ENCODE measurements at places on chromosomes 3 and 15. TPM values are rescaled to one million over a fixed set of nuclear protein-coding genes. Genes with fewer than 3 reads are reported as not detected.

The FBXL2 gene
- 2.9 TPM for total RNA-seq

The CDHR4 gene
- not detected for total RNA-seq

The C3orf70 gene
- total RNA-seq, result 2.0 TPM

The CFAP161 gene
- 0.81 TPM for total RNA-seq

The FAM131A gene
- 36.5 TPM for total RNA-seq

The TGM5 gene
- not detected for total RNA-seq

The BTLA gene
- total RNA-seq, result not detected

The SLC12A1 gene
- not detected for total RNA-seq

The AP4E1 gene
- total RNA-seq, result 10.6 TPM

The TRMT10C gene
- total RNA-seq, result 23.3 TPM

The GOLGA8R gene
- 3.5 TPM for total RNA-seq

The SRGAP3 gene
- total RNA-seq, result 16.1 TPM

The CA12 gene
- 1.3 TPM for total RNA-seq

The FSIP1 gene
- total RNA-seq, result 0.15 TPM

The PLSCR2 gene
- total RNA-seq, result not detected

- DNase-seq, result no peak
Observed at GRCh38 chr15:78077053-78077870, at the start of gene TBC1D2B. Gene TBC1D2B, minus strand, starts transcription at chr15:78077711. Its CDS starts 59 bp downstream, at chr15:78077652.

GRCh38 chr3:157123621-157124020, 36.3 kb downstream of the CCNL1 start:
- DNase-seq, result no peak

GRCh38 chr15:101657968-101658784, 6.0 kb upstream of the TM2D3 start:
- no peak for DNase-seq

GRCh38 chr3:107574650-107575049, 51.9 kb downstream of the BBX start:
- DNase-seq, result no peak

- no peak for DNase-seq
Observed at GRCh38 chr15:69657626-69658025, 205.0 kb downstream of the RPLP1 start.

GRCh38 chr15:35956056-35956455, 410.1 kb upstream of the DPH6 start:
- no peak for DNase-seq

GRCh38 chr3:31402117-31402516, 130.6 kb upstream of the STT3B start:
- DNase-seq, result no peak

- no peak for DNase-seq
Observed at GRCh38 chr3:11452885-11453847, 181.0 kb downstream of the ATG7 start.

GRCh38 chr15:37100109-37100965, at the start of gene MEIS2:
Gene MEIS2, minus strand, starts transcription at chr15:37100549. Its CDS starts 1,083 bp downstream, at chr15:37099466.
- DNase-seq, result peak; percentile 93

DNA sequence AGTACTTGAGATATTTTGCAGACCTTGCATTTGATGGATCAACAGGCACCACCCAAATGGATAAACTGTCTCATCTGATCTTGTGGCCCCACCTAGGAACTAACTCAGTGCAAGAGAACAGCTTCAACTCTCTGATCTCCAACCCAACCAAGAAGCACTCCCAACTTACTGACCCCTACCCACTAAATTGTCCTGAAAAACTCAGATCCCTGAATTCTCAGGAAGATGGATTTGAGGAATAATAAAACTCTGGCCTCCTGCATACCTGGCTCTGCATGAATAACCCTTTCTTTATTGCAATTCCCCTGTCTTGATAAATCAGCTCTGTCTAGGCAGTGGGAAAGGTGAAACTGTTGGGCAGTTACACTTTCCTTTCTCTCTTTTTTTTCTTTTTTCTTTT, 247.9 kb downstream of the ZPLD1 start:
- no peak for DNase-seq

GRCh38 chr3:58082047-58082446, 73.8 kb downstream of the FLNB start:
- peak; percentile 50 for DNase-seq

DNA sequence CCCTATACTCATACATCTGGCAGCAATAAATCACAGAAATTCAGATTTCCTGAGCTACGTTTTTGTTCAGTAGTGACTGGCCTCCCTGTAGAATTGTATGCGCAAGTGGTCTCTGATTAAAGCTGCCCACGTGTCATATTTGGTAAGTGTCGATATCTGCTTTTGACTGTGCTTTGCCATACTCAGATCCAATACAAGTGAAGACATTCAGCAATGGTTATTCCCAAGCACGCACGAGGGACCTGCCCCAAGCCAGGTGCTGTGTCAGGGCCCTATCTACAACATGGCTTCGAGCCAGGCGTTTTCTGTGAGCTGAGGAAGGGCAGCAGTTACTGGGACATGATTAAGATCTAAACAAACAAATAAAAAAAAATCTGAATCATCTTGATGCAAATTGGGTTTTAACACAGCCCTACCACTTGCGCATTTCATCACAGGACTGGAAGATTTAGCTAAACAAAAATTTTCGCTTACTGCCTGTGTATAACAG, 47.2 kb upstream of the ICE2 start:
- DNase-seq, result peak; percentile 31

DNA sequence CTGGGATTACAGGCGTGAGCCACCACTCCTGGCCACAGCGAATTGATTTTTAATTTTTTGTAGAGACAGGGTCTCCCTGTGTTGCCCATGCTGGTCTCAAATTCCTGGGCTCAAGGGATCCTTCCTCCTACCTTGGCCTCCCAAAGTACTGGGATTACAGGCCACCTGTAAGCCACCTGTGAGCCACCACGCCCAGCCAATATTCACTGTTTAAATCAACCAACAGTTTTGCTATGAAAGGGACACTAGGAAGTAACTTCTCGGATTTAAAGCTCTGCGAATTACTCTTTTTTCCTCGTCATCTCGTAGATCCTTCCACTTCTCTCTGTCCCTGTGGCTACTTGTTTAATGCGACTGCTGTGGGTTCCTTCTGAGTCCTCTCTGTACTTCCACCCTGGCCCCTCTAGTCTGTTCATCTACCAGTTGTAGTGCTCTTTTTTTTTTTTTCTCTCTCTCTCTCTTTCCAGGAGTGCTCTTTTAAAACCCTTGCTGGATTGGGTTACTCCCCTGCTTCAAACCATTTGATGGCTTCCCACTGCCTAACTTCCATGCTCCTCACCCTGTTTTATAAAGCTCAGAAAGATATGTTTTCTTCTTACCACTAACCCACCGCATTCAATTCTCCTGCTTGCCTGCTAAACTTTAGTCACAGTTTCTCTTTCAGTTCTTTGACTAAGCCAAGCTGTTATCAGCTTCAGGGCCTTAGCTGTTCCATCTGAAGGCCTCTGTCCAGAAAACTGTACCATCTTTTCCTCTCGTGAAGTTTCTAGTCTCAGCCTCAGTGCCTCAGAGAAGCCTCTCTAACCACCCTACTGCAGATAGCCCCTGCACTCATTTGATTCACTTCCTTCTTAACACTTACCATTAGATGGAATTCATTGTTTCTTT, 12.4 kb downstream of the RTF1 start:
- DNase-seq, result no peak

- no peak for DNase-seq
Observed at GRCh38 chr15:76258460-76258859, 52.8 kb downstream of the ETFA start.

GRCh38 chr3:11919390-11919789, 72.7 kb upstream of the TAMM41 start:
- no peak for DNase-seq

DNA sequence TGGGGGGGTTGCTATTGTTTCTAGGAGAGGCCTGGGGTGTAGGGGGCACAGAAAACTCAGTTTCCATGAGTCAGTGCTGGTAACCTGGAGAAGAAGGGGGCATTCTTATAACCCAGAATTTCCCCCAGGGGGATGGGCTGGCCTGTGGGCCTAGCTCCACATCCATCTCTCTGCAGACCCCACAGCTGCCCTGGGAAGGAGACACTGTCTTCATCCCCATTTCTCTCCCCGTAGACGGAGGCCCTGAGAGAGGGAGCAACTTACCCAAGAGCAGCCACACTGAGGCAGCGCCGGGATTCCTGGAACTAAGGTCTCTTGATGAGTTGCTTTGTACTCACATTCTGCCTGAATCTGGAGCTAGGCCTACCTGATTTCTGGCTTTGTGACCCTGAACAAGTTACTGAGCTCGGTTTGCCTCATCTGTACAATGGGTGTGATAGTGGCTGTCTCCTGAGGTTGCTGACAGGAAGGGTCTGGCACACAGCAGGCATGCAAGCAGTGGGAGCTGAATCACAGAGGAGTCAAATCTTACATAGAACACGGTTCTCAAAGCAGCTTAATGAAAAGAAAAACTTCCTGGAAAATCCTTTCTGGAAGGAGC, 55.0 kb upstream of the LCTL start:
- DNase-seq, result no peak

DNA sequence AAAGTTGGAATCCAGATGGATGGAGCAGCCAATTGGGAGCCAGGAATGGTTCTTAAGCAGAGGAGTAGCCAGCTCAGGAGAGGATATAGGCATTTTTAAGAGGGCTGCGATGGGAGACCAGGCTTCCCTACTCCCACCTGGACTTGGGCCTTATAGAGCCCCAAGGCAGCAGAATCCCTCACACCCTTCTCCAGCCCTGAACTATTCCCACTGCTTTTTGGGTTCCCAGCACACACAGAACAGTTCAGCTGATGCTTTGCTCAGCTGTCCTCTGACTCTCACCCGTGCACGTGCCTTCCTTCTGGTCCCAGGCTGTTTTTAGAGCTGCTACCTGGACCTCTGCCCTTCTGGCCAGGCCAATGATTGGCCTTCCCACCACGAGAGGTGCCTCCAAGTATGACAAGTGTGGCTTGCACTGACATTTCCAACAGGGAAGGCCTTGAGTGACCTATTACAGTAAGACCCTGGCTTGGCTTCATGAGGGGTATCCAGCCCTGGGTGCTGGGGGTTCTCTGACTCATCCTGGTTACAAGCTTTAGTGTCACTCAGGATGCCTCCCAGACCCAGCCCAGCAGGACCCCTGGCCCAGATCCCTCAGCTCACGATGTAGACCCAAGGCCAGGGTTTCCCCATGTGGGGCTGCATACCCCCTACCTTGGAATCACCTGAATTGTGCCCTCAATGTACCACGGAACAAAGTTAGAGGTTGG, 25.2 kb downstream of the NOX5 start:
- no peak for DNase-seq

DNA sequence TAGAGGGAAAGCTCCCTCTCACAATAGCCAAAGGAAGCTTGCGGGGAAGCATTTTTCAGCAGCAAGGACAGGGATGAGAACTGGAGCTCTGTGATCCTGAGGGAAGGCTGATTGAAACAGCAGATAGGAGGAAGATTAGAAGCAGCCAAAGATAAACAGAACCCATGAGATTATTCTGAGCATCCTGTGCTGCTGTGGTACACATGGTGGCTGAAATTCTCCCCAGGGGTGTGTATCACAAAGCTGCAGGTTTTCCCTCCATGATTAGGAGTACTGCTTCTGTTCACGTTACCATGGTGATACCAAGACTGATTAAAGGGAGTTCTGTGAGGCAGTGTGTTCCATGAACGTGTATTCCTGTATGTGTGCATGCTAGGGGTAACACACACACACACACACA, 30.3 kb upstream of the PSMD6 start:
- no peak for DNase-seq

DNA sequence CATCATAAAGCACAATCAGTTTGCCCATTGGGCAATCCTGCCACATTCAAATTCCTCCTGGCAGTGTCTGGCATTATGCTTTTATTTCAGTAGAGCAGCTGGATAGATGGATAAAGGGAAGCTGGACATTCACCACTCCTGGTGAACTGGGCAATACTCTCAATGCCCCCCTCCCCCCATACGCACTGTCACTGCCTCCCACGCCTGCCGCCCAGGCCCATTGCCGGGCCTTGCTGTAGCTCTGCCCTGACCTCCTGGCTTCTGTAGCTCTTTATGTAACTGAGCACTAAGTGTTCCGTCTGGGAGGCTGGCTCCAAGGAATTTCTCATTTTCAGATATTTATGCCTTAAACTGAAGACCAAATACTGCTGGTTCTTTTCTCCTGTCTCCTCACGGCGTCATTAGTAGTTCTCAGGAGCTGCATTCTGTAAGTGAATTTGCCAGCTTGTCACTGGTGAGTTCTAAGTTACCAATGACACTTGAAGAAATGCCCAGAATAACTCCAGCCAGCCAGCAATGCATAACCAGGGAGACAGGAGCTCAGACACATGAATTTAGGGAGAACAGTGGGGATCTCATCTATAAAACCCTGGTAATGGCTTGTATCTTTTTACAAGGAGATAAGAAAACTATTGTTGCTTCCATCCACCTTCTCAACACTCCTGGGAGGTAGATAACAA, 25.5 kb upstream of the RASGRF1 start:
- no peak for DNase-seq

GRCh38 chr15:32636908-32637567, 4.5 kb upstream of the SCG5 start:
- no peak for DNase-seq

- no peak for DNase-seq
Observed at GRCh38 chr3:29186982-29187725, 93.7 kb upstream of the RBMS3 start.

- no peak for DNase-seq
Observed at GRCh38 chr15:65771870-65772269, 20.2 kb downstream of the DENND4A start.

- no peak for DNase-seq
Observed at GRCh38 chr3:94132777-94133176, 69.9 kb downstream of the NSUN3 start.

DNA sequence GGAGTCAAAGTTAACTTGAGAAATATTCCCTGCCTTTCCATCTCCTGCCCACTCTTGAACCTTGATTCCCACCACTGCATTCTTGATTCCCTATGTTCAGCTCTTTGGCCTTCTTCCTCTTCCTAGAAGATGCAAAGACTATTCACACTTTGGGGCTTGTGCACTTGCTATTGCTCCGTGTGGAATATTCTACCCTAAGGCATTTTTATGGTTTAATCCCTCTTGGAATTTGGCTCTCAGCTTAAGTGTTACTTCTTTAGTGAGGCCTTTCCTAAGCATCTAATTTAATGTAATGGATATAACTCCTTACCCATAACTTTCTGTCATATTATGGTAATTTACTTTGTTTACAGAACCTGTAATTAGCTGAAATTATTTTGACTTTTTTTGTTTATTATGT, 318.9 kb upstream of the COL8A1 start:
- no peak for DNase-seq

GRCh38 chr3:126517291-126517951, at the start of gene UROC1:
Gene UROC1, minus strand, starts transcription at chr3:126517773. Its CDS starts 54 bp downstream, at chr3:126517719.
- no peak for DNase-seq

GRCh38 chr15:67043939-67044771, 21.2 kb upstream of the SMAD3 start:
- no peak for DNase-seq

- DNase-seq, result no peak
Observed at GRCh38 chr3:55332176-55332575, 154.9 kb downstream of the WNT5A start.

GRCh38 chr3:157529751-157530150, 26.5 kb upstream of the VEPH1 start:
- no peak for DNase-seq

GRCh38 chr3:109338322-109338721, 976 bp upstream of the DPPA4 start:
- DNase-seq, result no peak
